ENCODE measurements at places on chromosomes 5 and 9.

DNA sequence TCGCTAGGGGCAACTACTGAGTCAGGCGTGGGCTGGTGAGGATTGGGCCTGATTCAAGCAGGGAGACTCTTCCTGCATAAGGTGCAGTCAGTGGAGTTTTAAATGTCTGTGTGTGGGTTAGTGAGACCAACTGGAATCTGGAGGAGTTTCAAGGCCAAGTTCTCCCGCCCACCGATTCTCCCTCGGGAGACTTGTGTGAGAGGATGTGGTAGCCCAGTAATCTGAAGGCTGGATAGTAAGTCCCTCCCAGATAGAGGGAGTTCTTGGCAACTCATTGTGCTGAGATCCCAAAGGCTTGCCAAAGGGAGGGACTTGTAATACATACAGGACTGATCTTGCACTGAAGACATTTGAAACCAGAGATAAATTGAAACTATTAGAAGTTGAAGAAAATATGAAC, 51.8 kb downstream of the WDR36 start:
- no peak for DNase-seq

GRCh38 chr5:171837522-171837921, 51.9 kb downstream of the SMIM23 start:
- no peak for DNase-seq

- no peak for DNase-seq
These were observed 39.8 kb upstream of the FBXL17 start for GRCh38 chr5:108421713-108422112.

- no peak for DNase-seq
These were observed 5.6 kb upstream of the LRRC70 start for GRCh38 chr5:62572918-62573514.

- DNase-seq, result no peak
These were observed 1163.8 kb downstream of the TAF11L14 start for GRCh38 chr5:18798058-18798457.

DNA sequence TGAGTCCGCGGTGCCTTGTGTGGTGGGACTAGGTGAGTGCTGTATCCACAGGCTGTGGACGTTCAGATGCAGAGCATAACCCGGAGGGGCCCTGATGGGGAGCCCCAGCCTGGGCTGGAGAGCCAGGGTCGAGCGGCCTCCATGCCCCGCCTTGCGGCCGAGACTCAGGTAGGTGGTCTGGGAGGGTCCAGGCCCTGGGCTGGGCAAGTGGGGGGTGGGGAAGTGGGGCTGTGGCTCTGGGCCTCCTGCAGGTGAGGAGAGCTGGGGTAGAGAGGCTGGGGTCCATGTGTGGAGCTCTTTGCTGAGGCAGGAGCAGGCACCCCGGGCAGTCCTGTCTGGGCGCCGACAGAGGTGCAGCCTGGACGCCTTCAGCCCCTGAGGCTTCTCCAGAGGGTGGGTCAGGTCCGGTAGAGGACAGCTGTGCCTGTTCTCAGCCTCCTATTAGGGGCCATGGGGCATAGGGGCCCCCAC, 241.1 kb downstream of the CACNA1B start:
- DNase-seq, result no peak

DNA sequence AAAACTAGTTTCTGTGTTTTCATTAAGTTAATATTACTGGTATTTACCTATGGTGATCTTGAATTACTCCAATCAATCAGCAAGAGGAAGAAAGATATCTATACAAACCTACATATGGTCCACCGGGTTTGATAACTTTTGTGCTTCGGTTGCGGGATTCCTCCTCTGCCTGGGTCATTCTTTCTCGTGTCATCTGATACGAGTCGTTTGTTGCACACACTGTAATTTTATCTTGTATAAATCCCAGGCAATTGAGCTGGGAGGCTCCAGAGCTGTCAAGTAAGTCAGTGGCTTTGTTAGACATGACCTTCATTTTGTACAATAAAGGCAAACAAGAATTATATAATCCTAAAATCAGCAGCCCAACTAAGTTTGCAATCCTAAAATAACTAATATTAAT, 48.0 kb downstream of the ELL2 start:
- DNase-seq, result no peak

DNA sequence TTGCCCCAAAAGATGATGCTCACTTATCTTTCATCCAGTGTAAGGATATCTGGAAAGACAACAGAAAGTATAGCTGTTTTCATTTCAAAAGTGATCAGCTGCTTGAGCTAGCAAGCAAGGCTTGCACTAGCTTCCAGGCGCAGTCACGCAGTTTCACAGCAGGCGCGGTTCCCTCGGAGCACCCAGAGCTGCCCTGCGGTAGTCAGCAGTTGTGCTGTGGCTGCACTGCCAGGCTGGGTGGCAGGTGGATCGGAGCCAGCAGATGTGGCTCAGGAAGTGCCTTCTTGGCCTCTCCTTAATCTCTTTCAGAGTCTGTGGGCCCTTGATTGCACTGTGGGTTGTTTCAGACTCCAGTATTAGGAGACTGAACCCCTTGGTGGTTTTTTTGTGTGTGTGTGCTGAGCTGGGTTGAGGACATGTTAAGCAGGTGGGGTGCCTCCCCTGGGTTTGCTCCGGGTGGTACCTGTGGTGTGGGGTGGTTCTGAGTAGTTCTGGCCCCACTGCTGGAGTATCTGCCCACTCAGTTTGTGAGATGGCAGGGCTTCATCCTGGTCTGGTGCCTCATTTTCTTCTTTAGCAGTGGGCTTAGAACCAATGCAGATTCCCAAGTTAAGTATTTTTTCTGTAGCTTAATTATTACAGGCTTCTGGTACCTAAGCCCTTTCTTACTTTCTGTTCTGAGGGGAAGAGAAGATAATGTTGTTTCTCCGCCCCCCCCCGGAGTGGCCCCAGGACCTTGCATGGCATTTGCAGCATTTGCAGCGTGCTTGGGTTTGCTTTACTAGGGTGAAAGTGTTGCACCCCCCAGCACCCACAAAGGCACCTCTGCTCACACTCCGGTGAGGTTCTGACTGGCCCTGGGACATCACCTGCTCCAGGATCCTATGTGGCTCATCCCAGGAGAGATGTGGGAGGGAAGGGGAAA, 16.4 kb downstream of the TENT4A start:
- peak; percentile 68 for DNase-seq

GRCh38 chr5:137672001-137672400, 63.9 kb downstream of the KLHL3 start:
- DNase-seq, result no peak

DNA sequence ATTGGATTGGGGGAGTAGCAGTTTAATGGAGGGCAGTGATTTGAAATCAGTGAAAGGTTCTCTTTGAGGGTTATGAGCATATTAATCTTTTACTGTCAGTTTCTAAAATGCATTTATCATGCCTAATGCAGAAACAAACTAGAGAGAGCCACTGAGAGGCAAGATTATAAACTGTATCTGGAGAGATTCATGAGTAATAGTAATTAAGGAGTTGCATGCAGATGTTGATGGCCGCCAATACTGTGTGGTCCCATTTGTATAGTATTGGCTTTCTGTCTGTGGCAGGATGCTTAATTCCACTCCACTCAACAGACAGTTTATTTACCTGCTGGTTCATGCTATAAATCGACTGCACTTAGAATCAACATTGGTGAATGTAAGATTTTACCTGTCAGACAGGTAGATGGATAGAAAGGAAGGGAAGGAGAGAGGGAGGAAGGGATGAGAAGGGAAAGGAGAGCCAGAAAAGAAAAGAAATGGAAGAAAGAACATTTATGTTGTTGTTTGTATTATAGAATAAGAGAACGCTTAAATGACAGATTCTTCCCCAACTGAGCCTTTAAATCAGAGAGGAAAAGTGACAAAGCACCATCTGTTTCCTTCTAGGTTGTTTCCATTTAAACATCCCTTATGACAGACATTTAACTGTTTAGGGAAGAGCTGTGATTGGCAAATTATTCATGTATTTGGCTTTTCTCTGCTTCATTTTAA, 146.5 kb downstream of the PAM start:
- no peak for DNase-seq

GRCh38 chr9:112669326-112669725, 48.6 kb downstream of the INIP start:
- no peak for DNase-seq

DNA sequence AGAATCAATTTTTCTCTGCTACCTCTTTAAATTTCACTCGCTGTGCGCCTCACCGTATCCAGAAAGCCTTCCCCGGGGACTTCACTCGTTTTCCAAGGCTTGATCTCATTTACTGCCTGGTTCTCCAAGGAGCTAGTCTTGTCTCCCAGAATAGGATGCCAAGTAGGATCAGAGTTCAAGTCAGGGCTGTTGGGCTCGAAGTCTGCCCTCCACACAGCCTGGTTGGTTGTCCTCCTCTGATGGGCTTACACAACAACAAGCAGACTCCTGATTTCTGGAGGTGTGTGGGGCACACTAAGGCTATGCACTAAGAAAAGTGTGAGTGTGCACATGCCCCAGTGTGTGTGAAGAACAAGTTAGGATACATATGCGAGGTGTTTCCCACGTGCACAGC, 14.0 kb upstream of the TNIP1 start:
- DNase-seq, result no peak

DNA sequence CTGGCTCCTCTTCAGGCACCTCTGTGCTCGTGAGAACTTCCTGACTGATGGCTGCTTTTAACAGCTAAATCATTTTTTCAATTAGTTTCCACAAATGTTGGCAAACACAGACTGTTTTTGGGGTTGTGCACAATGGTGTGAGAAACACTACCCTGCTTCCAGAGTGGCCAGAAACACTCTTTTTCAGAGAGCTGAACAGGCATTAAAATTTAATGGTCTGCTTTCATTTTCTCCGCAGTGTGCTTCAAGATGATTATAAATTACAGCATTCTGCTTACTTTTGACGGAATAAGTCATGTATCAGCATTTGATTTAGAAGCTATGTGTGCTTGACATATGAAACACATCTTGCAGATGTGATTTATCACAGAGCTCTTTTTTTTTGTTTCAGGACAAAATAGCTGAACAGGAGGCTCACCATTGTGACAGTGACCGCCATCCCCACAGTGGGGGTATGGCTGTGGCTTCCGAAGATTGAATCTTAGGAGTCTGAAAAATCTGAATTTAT, 454.5 kb upstream of the ZNF608 start:
- DNase-seq, result no peak

DNA sequence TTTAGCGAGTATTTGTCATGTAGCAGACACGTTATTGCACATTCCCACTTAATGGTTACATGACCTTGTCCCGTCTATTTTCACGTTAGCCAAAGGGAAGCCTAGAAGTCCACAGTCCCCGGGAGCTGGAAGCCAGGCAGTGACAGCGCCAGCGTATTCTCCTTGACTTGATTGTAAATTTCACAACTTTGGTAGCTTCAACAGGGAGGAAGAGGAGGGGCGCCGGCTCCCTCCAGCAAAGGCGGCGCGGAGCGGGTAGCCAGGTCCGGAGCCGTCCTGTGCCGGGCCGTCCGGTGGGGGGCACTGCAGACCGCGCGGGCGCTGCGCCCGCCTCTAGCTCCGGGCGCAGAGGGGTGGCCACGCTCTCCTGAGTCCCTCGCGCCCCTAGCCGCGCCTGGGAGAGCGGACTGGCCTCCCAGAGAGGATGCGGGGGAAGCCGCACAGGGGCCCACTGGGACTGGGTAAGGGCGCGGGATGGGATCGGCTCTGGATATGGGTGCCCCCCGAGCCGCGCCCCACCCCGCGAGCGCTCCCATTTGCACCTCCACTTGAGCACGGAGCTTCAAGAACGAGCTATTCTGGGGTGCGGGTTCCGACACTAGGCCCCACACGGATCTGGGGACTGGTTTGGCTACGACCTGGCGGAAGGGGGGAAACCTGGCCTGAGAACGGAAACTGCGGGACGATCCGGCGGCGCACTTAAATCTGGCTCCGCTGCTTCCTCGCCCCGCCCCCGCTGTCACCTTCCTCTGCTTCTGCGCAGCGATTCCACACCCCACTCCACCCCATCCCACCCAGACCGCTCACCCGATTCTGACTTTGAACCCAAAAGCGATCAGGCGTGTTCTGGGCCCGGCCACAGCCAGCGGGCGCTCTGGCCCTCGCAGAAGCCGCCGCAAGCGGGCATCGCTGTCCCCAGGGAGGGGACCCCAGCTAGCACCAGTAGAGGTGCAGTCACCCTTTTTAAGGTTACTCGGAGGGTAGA, 23.8 kb downstream of the KLF4 start:
- DNase-seq, result peak; percentile 13

GRCh38 chr9:86187121-86187520, 72.3 kb downstream of the C9orf153 start:
- no peak for DNase-seq

- no peak for DNase-seq
These were observed 1.0 kb downstream of the CYSTM1 start for GRCh38 chr5:140176031-140176387.

DNA sequence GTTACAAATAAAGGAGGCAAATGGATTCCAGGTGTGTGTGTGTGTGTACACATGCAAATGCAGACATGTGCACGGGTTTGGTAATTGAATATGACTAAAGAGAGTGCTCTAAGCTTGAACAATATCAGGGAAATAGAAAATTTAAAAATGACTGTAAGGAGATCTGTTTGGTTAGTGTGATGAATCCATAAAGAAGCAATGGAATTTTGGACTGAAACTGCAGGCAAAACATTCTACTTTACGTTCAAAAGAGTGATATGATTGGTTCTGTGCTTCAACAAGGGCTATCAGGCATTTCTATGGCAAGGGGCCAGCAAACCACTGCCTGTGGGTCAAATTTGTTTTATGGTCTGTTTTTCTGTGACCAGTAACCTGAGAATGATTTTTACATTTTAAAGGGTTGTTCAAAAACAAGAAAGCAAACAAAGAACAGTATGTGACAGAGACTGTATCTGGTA, 332.8 kb upstream of the KLF9 start:
- DNase-seq, result no peak

- no peak for DNase-seq
These were observed 201.3 kb downstream of the ARHGAP26 start for GRCh38 chr5:142971303-142972013.

DNA sequence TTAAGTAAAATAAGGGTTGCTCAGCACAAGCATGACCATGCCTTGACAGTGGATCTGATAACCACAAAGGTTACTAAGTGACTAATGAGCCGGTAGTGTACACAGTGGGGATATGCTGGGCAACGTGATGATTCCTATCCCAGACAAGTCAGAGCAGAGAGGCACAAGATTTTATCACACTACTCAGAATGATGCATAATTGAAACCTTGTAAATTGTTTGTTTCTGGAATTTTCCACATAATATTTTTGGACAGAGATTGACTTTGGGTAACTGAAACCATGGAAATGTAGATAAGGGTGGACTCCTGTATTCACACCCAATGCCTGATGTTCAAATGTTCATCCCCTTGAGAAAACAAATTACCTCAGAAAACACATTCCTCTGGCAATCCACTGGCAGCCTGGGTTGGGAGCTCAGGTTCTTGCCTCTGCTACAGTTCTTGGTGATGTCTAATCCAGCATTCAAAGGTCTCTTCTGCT, 16.2 kb upstream of the ERAP1 start:
- no peak for DNase-seq
